ENCODE measurements at places on chromosomes 7 and 10.

GRCh38 chr10:7982727-7983126 is 71.8 kb upstream of the GATA3 start:
- DNase-seq: no peak

DNA sequence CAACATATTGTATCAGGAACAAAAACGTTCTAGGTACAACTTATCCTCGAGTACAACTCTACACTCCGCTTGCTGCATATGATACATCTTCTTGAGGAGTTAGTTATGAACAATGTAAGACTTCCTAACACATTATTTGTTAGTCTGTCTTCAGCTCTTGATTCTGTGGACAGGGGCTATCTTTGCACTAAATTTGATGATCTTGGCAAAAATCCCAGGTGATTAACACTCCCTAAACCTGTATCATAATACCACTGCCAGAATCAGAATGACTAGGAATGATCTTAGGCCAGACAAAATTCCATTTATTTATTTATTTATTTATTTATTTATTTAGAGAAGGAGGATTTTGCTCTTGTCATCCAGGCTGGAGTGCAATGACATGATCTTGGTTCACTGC is 108.7 kb upstream of the AUTS2 start:
- DNase-seq: no peak

GRCh38 chr7:134651991-134652390 is 5.3 kb downstream of the BPGM start:
- no peak for DNase-seq

GRCh38 chr10:85280014-85280413 is 951.6 kb downstream of the CCSER2 start:
- DNase-seq: no peak

DNA sequence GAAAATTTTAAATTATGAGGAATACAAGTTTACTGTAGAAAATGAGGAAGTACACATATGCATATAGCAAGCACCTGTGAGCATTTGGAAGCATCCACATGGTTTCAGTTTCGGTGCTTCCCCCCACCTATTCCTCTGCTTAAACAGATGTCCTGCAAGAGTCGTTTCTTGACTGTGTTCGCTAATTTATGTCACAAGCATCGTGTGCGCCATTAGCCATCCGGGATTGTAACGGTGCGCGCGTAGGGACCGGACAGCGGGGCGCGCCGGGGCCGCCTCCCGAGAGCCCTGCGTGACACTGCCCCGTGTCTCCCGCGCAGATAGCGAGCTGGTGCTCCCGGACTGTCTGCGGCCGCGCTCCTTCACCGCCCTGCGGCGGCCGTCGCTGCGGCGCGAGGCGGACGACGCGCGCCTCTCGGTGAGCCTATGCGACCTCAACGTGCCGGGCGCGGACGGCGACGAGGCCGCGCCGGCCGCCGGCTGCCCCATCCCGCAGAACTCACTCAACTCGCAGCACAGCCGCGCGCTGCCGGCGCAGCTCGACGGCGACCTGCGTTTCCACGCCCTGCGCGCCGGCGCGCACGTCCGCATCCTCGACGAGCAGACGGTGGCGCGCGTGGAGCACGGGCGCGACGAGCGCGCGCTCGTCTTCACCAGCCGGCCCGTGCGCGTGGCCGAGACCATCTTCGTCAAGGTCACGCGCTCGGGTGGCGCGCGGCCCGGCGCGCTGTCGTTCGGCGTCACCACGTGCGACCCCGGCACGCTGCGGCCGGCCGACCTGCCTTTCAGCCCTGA is 90.9 kb downstream of the NEURL1 start:
- DNase-seq: no peak

DNA sequence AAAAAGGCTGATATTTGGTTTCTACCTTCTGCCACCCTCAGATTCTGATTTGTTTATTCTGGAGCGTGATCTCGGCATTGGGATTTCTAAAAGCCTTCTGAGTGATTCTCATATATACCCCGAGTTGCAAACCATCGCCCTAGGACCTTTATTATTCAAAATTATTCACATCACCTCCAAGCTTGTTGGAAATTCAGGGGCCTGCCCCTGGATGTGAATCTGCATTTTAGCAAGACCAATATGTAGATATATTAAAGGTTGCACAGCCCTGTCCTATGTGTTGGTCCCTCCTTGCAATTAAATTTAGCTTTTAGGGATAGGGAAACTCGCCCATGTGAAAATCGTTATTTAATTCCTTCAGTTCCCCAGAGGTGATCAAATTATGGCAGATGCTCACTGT is 9.0 kb upstream of the CHN2 start:
- no peak for DNase-seq

Data from WERI-Rb-1 (cell line).